Calu3 (cell line): ENCODE measurements at places on chromosomes 12 and 14. TPM values are rescaled to one million over a fixed set of nuclear protein-coding genes. Genes with fewer than 3 reads are reported as not detected.

The CFAP54 gene
- 0.35 and 1.2 TPM in 2 replicates for total RNA-seq

DNA sequence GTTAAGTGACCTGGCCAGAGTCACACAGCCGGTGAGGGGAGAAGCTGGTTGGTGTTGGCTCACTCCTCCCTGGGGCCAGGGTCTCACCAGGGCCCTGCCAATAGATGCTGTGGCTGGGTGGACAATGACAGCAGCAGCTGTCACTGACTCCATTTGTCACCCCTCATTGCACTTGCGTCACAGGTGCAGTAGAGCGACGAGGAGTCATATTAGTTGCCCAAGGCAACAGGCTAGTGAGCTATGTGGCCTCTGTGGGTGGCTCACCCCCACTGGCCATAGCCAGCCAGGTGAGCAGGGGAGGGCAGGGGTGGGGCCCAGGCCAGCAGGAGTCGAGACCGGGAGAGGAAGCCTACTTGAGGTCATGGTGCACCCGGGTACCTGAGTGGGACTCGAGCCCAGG lies 9.7 kb downstream of the SLC25A47 start:
- H3K4me1 ChIP-seq: no peaks in the 10 kb centered on the region
- no peak overlapping the region for H3K4me3 ChIP-seq
- H3K36me3 ChIP-seq: peaks cover 58% of the 10 kb centered on the region
- DNase-seq: no peak

GRCh38 chr14:103472939-103473338 lies 49.7 kb downstream of the CKB start:
- H3K36me3 ChIP-seq: peaks cover 67% of the 10 kb centered on the region

- no peaks in the 10 kb centered on the region for H3K36me3 ChIP-seq
- no peak overlapping the region for H3K4me3 ChIP-seq
- no peak for DNase-seq
- peaks cover 34% of the 10 kb centered on the region for H3K27me3 ChIP-seq
Observed at GRCh38 chr12:121568971-121569751, 11.7 kb downstream of the KDM2B start.

DNA sequence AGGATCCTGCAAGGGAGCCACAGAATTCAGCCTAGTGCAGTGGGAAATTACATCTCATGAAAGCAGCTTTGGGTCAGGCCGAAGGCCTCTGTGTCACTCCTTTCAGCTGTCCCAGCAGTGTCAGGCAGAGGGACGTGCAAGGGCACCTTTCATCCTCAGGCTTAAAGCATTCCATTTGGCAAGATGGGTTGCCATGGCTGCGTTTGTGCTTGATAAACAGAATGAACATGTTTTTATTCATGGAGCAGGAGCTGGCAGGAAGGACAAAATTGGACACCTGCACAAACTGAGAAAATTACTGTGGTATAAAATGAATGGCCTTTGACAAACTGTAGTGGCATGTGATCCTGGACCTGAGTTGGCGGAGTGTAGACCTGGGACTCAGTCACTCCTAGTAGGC lies 29.4 kb downstream of the ACAD10 start:
- no peak overlapping the region for H3K27ac ChIP-seq

DNA sequence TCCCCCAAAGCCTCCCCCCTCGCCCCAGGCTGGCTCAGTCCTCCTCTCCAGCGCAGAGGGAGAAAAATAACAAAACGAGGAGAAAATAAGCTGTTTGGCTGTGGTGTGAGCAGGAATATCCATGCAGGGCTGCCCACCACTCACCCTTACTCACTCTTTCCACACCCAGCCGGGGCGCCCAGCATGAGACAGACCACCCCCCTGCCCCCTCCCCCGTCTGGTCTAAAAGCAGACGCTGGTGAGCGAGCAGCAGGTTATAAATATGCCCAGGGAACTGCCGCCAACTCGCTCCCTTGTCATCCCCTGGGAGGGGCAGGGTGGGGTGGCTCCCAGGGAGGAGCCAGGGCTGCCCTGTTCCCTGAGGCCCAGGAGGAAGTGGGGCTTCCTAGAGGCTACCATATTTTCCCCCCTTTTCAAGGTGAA lies 7.4 kb downstream of the WNT1 start:
- H3K27me3 ChIP-seq: peaks cover 100% of the 10 kb centered on the region
- peaks cover 11% of the 10 kb centered on the region for H3K36me3 ChIP-seq
- DNase-seq: no peak
- no peak overlapping the region for H3K27ac ChIP-seq

DNA sequence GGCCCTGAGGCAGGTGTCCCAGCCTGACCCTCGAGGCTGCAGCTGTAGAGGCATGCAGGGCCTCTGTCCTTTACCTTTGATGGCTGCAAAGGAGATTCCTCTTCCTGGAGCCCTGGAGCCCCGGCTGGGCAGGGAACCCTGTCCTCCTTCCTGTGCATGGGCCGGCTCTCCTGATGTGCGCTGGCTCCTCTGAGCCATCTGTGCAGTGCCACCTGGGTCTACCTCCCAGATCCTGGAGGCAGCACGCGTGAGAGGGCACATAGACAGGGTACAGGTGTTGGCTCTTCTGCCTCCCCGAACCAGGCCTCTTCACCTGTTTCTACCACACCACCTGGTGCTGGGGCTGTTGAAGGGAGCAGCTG lies 115.1 kb downstream of the BEGAIN start:
- no peak overlapping the region for H3K4me3 ChIP-seq
- H3K4me1 ChIP-seq: peaks cover 42% of the 10 kb centered on the region
- peak overlapping the region; percentile 21 for H3K27ac ChIP-seq
- DNase-seq: no peak

The SVOP gene
- not detected in 2 replicates for total RNA-seq

- no peaks in the 10 kb centered on the region for H3K27me3 ChIP-seq
- no peaks in the 10 kb centered on the region for H3K4me1 ChIP-seq
- H3K27ac ChIP-seq: no peak overlapping the region
- no peak for DNase-seq
- no peak overlapping the region for H3K4me3 ChIP-seq
Observed at GRCh38 chr12:69161829-69162228, 77.5 kb upstream of the CPSF6 start.

DNA sequence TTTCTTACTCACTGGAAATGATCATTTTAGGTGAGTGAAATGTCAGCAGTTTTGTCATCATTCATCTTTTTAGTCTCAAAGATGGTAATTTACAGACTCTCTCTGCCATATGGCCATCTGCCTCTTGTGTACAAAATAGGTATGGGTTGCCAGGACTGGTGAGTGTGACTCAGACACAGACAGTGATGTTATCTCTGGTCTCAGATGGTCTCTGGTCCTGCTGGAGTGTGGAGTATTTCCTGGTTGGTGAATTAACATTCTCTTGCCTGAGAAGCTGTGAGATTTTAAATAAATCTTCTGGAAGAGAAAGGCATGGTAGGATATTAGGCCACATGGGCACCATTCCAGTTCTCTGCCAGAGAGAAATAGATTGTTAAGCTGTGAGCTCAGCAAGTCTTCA lies 207.0 kb downstream of the ATP23 start:
- peaks cover 12% of the 10 kb centered on the region for H3K4me1 ChIP-seq
- peak; percentile 28 for DNase-seq
- H3K36me3 ChIP-seq: no peaks in the 10 kb centered on the region
- no peak overlapping the region for H3K4me3 ChIP-seq
- H3K27me3 ChIP-seq: no peaks in the 10 kb centered on the region

GRCh38 chr14:84804895-84805294 lies 725.0 kb upstream of the FLRT2 start:
- H3K4me3 ChIP-seq: no peak overlapping the region
- no peaks in the 10 kb centered on the region for H3K27me3 ChIP-seq
- H3K4me1 ChIP-seq: no peaks in the 10 kb centered on the region

GRCh38 chr14:38290601-38291188 lies 34.8 kb upstream of the CLEC14A start:
- no peak overlapping the region for H3K27ac ChIP-seq
- H3K4me1 ChIP-seq: no peaks in the 10 kb centered on the region
- H3K27me3 ChIP-seq: no peaks in the 10 kb centered on the region
- no peaks in the 10 kb centered on the region for H3K36me3 ChIP-seq

DNA sequence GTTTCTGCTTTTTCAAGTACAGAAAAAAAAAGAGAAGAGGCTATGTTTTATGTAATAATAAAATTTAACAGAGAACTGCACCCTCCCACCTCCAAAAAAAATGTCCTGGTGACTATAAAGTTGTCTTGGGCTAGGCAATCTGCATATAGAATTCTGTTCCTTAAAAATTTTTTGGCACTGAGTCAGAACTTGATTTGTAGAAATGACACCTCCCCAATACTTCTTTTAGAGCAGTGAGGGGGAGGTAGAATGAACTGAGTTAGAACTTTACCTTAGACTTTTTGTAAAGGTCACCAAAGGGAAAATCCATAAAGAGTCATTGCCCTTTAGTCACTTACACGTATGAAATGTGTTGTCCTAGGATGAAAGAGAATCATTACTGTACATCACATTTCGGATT lies 80.0 kb downstream of the BTG1 start:
- peaks cover 81% of the 10 kb centered on the region for H3K4me1 ChIP-seq
- H3K36me3 ChIP-seq: peaks cover 16% of the 10 kb centered on the region
- peak overlapping the region; percentile 85 for H3K27ac ChIP-seq
- no peaks in the 10 kb centered on the region for H3K27me3 ChIP-seq

The KIF5A gene
- 0.10 TPM in 1 of 2 replicates, not detected in the other for total RNA-seq

DNA sequence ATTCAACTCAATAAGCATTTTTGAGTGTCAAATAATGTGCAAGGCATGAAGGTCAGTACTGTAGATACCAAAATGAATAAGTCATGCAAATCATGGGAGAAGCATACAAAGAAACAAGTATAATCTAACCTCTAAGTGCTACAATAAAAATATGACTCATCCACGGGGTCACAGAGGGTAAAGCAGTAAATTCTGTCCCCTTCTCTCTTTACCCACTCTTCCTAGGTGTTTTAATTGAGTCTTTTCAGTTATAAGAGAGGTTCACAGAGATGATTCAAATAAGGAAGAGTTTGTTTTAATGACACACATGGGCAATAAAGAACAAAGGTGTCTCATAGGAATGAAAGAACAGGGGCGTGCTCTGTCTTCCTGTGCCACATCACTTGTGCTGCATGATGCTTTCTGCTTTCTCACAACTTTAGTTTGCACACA lies 71.5 kb upstream of the DAAM1 start:
- no peaks in the 10 kb centered on the region for H3K27me3 ChIP-seq
- DNase-seq: peak; percentile 18
- peaks cover 12% of the 10 kb centered on the region for H3K4me1 ChIP-seq
- no peaks in the 10 kb centered on the region for H3K36me3 ChIP-seq

The OR10AD1 gene
- not detected in 2 replicates for total RNA-seq

The PDZRN4 gene
- not detected in 2 replicates for total RNA-seq

The PTPRB gene
- 43.2 and 44.5 TPM in 2 replicates for total RNA-seq

DNA sequence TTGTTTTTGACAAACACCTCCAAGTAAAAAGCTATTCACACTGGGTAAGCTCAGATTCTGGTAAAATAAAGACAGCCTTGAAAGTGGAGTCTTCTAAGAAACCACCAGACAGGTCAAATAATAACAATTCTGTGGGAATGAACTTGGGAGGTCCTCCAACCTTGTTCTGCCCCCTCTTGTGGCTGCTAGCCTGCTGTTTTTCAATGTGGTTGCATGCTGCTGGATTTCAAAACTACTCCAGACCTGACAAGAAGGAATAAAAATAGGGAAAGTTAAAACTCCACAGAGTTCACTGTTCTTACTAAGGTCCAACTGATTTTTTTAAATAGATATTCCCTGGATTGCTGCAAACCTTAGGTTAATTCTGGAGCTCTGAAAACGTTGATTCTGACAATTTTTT lies 32.2 kb upstream of the RIN3 start:
- no peak overlapping the region for H3K27ac ChIP-seq
- no peaks in the 10 kb centered on the region for H3K36me3 ChIP-seq
- peaks cover 14% of the 10 kb centered on the region for H3K27me3 ChIP-seq
- no peak overlapping the region for H3K4me3 ChIP-seq
- H3K4me1 ChIP-seq: no peaks in the 10 kb centered on the region

The SNW1 gene
- 97.8 and 102 TPM in 2 replicates for total RNA-seq

The MGP gene
- 0.64 TPM in 1 of 2 replicates, not detected in the other for total RNA-seq

DNA sequence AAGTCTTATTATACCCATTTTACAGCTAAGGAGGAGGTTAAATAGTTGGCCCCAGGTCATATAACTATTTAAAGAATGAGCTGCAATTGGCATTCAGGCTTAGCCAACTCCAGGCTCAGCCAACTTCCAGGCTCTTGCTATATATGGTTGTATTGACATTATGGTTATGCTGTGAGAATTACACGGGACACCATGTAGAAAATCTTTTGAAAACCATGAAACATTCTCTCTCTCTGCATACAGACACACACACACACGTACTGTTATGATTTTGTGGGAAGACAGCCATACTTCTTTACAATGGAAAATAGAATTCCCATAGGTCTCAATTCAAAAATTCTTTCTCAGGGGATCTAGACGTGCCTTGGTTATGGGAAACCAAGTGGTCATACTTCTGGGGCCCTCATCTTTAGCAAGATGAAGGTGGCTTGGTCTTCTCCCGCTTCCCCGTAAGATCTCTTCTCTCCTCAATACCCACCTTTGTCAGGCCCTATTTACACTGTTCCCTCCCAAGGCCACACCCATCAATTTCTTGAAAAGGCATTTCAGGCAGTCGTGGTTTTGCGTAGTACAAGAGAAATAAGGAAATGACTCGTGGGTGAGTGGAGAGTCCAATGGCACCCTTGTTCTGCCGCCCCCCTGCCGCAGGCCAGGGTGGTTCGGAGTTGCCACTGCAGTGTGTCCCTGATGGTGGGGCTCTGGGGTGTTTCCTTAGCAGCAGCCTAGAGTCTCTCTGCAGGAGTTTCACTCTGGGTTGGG lies 10.0 kb upstream of the GPRC5A start:
- H3K36me3 ChIP-seq: peaks cover 54% of the 10 kb centered on the region
- H3K4me1 ChIP-seq: peaks cover 93% of the 10 kb centered on the region
- peak overlapping the region; percentile 65 for H3K4me3 ChIP-seq

- H3K36me3 ChIP-seq: no peaks in the 10 kb centered on the region
- H3K4me1 ChIP-seq: no peaks in the 10 kb centered on the region
- peaks cover 25% of the 10 kb centered on the region for H3K27me3 ChIP-seq
- no peak for DNase-seq
- no peak overlapping the region for H3K27ac ChIP-seq
Observed at GRCh38 chr12:116325336-116325664, 47.8 kb upstream of the MED13L start.

The KRT85 gene
- total RNA-seq: not detected in 2 replicates
